ENCODE measurements at places on chromosomes 6 and 20. TPM values are rescaled to one million over a fixed set of nuclear protein-coding genes. Genes with fewer than 3 reads are reported as not detected.

The RRAGD gene
- total RNA-seq, result 14.0 TPM

The NANP gene
- total RNA-seq, result 6.7 TPM

The NOX3 gene
- not detected for total RNA-seq

The SIRPB2 gene
- 35.0 TPM for total RNA-seq

The AGPAT4 gene
- 7.2 TPM for total RNA-seq

The PACRG gene
- total RNA-seq, result 1.3 TPM

The NRSN1 gene
- total RNA-seq, result not detected

- DNase-seq, result no peak
These were observed 31.9 kb downstream of the FOXO3 start for GRCh38 chr6:108592371-108593337.

DNA sequence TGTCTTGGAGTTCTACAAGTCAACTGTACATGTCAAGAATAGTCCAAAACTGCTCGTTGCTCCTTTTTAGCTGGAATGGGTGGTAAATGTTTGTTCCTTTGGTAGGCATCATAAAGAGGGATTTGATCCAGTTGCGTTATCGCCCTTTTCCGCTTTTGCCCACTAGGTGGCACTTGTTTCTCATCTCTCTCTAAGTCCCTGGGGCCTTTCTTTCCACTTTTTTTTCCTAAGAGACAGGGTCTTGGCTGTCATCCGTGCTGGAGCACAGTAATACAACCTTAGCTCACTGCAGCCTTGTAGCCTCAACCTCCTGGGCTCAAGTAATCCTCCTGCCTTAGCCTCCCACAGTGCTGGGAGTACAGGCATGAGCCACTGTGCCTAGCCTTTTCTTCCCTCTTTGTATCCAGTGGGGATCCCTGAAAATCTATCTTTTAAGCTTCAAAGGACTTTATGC lies 20.7 kb downstream of the GTPBP2 start:
- peak; percentile 71 for DNase-seq

- DNase-seq, result no peak
These were observed 11.5 kb upstream of the CDKN1A start for GRCh38 chr6:36666826-36667591.

- DNase-seq, result no peak
These were observed 68.3 kb downstream of the ANKRD6 start for GRCh38 chr6:89501222-89501621.

DNA sequence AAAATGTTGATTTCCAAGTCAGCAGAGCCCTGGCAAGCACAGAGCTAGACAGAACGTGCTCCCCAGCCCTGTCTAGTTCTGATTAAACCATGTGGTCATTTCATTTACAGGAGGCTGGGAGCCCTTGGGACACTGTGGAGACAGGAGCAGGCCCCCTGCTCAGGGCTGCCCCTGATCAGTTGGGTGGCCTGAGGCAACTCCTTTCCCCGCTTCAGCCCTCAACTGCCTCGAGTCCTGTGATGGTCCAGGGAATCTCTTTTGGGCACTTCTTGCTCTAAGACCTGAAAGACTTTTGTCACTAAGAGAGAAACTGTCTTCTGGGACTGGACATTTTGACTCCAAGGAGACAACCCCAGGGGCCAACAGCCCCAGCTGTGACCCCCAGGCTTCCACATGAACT lies 13.5 kb downstream of the DYNLRB1 start:
- no peak for DNase-seq

DNA sequence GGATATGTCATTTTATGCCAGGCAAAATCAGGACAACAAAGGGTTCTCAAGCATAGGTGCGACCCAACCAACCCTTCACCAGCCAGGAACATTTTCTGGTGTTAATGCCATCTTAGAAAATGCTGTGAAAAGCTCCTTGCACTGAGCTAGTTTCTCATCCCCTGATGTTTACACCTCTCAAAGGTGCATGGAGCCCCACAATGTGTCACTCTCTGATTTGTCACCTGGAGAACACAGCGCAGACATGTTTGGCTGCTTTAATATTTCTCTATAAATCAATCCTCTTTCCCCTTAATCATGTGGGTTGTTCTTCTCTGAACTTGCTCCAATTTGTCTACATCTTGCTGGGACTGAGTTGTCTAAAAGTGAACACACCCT lies 244.3 kb downstream of the TSHZ2 start:
- no peak for DNase-seq

DNA sequence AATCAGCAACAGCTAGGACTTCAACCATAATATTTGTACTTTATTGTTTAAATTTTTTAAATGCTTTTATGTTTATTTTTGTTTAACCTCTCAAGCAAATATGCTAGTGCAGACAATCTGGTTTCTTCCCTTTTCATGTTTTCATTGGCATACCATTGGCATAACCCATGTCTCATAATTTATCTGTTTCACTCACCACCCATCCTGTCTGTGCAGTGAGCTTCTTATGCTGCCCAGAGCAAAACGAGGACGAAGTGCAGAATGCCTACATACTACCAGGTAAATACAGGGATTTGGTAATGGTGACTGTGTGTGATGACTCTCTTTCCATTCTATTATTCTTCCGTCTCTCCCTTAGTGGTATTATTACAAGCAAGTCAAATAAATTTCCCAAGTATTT lies 361.4 kb upstream of the KCNQ5 start:
- DNase-seq, result no peak

DNA sequence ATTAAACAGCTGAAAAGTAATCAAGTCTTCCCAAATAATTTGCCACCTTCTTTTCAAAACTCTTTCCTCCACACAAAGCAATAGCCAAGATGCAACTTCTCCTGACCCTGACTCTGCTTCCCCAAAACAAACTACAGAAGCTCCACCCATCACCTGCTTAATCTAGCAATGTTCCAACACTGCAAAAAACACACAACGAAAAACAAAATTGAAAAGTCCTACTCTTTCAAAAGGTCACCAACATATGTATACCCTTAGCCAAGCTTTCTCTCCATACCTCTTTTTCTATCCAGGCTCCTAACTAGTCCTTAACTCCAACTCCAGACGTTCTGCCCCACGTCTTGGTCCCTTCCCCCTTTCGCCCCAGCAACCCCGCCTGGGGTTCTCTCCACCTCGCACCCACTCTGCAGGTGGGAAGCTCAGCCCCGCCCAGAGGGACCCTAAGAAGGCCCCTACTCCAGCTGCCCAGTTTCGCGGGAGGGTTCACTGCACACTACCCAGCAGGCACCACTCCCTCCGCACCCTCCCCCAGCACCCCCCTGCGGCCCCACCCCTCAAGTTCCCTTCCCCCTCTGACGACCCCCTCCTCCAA lies 717 bp downstream of the CSNK2A1 start:
- no peak for DNase-seq

DNA sequence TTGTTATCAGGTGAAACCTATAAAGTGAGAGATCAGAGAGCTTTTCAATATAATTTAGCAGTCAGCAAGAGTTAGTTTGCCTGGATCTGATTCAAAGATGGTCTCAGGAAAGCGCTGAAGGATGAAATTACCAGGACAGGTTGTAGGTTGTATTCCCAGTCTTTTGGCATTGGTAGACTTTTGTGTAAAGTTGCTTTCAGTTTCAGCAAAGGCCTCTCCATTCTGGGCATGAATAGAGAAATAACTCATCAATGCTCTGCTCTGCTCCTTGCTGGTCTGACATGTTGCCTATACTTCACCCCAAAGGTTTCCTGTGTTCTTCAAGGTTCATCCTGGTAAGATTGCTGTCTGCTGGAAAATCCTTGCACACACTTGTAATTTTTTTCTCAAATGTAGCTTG lies 714.8 kb downstream of the EPM2A start:
- no peak for DNase-seq

DNA sequence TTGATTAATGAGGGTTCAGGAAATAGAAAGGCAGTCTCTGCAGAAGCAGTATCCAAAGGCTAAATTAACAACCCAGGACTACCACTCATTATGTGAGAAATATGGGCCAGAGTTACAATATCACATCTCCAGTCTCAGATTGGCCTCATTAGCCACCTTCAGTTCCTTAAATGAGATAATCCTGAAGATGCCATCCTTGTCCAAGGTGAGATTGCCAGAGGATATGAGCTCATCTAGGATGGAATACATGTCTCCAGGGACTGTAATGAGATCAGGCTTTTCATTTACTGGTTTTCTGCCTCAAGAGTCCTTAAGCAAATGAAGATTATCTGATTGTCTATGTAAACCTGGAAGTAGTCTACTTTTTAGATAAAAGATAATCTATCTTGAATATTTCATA lies 196.3 kb downstream of the FUT9 start:
- no peak for DNase-seq

DNA sequence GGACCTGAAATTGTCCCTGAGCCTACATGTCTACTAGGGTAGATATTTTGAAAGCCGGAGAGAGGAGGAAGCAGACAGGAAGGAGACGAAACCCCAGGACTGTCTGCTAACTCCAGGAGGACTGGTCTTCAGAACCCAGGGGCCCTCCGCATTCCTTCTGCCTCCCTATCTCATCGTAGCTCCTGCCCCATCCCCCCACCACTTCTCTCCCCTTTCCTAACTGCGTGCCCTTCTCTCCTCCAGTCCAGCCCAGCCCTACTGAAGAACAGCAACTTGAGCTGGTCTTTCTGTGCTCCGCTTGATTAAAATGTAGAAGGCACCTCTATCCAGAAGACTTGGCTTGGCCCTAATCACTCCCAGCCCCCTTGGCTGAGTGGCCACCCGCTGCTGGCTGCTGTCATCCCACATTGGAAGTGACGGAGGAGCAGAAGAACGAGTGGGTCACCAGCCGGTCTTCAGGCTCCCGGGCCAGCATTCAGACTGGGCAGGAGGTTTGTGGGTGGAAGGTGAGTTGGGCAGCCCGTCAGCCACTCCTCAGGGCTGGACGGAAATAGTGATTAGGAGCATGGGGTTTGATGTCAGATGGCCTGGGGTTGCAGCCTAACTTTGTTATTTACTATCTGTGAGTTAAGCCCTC lies 28.8 kb upstream of the ANGPT4 start:
- DNase-seq, result no peak

DNA sequence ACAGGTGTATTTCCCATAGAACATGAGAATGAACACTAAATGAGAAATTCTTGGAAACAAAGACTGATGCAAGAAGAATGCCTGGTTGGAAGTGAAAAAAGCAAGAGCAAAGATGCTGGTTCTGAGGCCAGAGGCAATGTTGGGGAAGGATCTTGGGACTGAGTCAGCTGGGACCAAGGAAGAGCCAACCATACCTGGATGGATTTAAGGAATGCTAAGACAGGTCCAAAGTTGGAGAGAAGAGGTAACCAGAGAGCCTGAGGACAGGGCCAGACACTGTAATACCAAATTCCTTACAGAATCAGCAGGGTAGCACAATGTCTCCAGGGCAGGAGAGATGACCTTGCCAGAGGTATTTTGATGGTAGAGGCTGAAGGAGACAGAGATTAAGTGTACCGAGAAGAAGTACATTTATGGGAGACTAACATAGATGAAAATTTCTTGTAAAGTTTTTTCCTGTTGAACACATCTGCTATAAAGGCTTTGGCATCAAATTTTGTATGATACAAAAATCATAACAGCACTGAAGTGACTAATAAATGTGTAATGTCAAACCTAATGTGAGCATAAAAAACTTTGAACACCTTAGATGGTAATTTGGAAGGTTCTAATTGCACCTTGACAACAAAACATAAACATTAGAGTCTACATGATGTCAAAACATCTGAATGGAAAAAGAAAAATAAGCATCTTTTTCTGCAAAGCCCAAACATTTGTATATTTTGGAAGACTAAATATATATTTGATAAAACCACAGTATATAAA lies 221.7 kb upstream of the MARCKS start:
- DNase-seq, result no peak

- DNase-seq, result no peak
These were observed 82.0 kb upstream of the B3GAT2 start for GRCh38 chr6:71038711-71039344.

GRCh38 chr6:38262026-38262425 lies 377.7 kb downstream of the BTBD9 start:
- DNase-seq, result no peak

DNA sequence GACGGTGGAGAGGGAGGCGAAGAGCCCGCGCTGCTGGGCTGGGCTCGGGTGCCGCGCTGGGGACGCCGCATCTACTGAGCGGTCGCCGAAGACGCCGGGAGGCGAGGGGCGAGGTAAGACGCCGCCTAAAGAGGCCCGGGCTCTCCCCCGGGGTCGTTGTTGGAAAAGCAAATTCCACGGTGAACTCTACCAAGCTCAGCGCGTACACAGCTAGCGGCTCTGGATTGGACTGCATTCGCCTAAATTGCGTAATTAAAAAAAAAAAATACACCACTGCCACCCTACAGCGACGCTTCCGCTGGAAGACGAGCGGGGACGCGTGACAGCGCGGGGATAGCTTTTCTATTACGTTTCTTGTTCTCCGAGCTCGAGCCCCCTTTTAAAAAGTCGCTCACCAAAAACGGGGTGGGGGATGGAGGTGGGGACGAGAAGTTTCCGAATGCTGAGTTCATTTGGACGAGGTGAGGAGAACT lies 92.0 kb upstream of the PRDM1 start:
- DNase-seq, result no peak

- DNase-seq, result no peak
These were observed 31.8 kb downstream of the SAMD3 start for GRCh38 chr6:130190701-130191690.

- DNase-seq, result no peak
These were observed 63.0 kb downstream of the HIVEP1 start for GRCh38 chr6:12075067-12075563.

DNA sequence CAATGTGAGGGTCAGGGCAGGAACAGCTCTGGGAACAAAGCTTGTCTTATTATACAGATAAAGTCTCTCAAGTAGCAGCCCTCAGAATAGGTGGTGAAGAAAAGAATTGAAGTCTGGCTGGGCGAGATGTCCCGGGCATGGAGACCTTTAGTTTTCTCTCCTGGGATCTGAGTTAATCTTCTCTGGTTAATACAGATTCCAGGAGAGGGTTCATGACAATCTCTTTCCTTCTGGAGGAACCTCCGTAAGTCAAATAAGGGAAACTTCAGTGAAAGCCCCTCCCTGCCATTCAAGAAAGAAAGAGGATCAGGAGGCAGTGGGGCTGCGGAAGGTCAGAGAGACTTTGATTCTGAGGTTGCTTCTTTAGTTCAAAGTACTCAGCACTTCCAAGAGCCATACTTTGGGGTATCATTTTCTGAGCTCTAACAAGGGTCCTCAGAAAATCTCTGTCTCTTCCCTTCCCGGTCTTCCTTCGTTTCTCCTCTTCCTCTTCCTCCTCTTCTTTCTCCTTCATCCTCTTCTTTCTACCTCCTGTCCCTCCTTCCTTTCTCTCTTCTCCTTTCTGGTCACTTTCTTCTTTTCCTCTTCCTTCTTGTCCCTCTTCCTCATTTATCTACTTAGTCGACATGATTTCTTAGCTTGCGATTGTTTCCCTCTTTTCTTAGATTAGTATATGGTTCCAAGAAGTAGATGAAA lies 4.6 kb upstream of the ZNF184 start:
- DNase-seq, result no peak

DNA sequence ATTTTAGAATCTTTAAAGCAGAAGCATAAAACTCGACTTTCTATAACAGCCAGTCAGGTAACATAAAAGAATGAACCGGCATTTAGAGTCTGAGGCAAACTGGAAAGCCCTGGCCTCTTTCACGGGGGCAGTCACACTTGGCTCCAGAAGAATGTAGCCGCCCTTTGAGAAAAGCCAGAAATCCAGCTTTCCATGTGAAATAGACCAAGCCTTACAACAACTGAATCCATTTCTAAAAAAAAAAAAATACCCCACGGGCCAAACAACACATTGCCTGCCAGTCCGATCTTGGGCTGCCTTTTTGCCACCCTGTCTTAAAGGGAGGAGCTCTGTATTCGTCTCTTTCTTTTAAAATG lies 252.9 kb upstream of the TAB2 start:
- DNase-seq, result no peak

Measured in omental fat pad (tissue), 4 donors.